Bone marrow (tissue), 2 donors: ENCODE measurements at places on chromosomes 4 and X.

- no peak for DNase-seq
Observed at GRCh38 chr4:129839687-129840086, 743.7 kb downstream of the C4orf33 start.

DNA sequence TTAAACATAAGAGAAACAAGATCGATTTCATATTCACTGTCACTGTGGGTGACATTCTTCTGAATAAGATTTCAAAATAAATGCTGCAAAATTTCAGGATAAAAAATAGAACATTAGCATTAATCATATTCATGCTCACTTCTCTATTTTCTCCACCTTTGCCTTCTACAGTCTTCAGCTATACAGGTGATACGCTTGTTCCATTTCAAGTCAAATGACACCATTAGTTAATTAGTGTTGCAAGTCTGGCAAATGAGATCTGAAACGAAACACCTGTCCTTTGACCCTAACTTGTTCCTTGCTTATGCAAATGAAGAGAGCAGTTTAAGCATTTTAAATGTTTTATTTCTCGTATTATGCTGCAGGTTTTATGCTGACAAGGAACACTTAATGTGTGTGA, 667.5 kb upstream of the MAGEB2 start:
- DNase-seq = no peak

DNA sequence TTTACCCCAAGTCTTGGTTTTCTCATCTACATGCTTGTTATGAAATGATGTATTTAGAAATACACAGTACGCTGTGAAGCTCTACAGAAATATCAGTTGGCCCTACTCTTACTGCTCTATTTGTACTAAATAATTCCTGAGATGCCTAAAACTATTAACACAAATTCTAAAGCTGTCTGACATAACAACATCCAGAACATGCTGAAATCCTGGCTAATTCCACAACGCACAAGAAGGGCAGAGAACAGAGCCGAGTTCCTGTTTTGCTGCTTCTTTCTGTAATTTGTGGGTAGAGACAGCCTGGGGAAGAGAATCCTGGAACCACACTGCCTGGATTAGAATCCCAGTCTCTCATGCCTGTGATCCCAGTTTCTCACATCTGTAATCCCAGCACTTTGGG, 59.0 kb downstream of the ZNF827 start:
- DNase-seq = no peak

DNA sequence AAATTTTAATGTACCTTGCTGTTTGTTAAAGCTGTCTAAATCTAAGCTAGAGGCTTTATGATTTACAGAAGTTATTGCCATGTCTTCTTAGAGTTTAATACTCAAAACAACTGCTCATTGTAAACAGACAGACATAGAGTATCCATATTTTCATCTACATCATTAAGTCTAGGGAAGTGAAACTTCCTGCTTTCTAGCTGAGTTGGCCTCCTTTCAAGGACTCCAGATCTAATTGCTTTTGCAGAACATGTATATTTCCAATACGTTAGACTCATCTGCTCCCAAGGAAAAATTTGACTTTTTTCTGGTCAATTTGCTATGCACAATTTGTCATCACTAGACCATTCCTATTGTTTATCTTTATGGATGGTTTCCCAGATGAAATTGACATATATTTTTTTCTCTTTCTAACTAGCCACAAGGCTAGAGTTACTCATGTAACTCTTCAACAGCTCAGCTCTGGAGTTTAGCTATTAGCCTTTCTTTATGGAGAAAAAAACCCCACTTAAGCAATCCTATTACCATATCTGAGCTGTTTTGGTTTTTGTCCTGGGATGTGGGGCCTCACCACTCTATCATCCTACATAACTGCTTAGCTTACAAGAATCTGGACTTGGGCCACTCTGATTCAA, 122.9 kb downstream of the PPA2 start:
- no peak for DNase-seq

- no peak for DNase-seq
Observed at GRCh38 chr4:72390409-72390808, 178.6 kb downstream of the ADAMTS3 start.

DNA sequence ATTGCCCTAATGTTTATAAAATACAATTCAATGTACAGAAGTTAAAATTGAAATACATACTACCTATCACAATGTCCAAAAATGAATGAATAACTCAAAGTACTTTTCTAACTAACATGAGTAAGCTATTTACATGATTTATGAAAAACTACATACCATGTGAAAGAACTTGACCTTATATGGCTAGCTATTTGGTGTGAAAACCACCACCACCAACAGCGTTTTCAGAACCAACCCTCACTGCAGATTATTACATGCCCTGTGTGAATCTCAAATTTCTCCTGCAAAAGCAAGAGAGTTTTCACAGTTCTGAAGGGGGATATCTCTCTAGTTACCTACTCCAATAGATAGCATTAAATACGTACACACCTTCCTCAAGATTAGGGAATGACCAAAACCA, 198.5 kb downstream of the SPATA18 start:
- DNase-seq = no peak

GRCh38 chr4:84837751-84838150, 128.7 kb downstream of the WDFY3 start:
- DNase-seq = no peak

DNA sequence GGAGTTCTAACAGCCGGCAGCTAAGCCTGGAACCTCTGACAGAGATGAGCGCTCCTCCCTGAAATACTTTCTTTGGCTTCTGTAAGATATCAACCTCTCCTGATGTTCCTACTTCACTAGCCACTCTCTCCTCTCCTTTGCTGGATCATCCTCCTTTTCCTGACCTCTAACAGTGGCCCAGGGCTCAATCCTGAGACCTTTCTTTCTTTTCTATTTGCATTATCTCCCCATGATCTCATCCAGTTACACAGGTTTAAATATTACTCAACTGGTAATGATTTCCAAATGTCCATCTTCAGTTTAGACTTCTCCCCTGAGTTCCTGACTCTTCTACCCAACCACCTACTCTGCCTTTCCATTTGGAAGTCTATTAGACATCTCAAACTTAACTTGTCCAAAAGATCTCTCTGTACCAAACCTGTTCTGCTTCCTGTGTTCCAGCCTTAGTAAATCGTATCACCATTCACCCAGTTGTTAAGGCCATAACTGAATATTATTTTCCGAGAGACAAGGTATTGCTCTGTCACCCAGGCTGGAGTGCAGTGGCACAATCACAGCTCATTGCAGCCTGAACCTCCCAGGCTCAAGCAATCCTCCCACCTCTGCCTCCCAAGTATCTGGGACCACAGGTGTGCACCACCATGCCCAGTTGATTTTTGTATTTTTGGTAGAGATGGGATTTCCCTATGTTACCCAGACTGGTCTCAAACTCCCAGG, 41.1 kb downstream of the RFC1 start:
- DNase-seq = no peak

- no peak for DNase-seq
Observed at GRCh38 chr4:13966231-13967195, 339.0 kb upstream of the BOD1L1 start.

DNA sequence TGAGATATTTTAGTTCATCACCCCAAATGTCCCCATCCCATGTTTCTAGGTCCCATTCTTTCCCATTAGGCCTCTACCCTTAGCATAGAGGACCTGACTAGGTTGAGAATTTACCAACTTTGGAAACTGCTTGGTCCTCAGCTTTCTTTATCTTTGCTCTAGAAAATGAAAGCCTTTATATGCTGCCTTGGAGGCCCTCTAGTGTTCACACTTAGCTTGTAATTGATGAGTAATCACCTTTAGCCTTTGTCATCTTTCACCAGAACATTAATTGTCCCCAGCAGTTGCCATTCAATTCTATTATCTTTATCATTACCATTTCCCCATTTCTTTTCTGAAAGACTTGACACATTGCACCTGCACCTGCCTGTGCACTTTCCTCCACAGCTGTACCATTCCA, 589.2 kb upstream of the NR3C2 start:
- no peak for DNase-seq

DNA sequence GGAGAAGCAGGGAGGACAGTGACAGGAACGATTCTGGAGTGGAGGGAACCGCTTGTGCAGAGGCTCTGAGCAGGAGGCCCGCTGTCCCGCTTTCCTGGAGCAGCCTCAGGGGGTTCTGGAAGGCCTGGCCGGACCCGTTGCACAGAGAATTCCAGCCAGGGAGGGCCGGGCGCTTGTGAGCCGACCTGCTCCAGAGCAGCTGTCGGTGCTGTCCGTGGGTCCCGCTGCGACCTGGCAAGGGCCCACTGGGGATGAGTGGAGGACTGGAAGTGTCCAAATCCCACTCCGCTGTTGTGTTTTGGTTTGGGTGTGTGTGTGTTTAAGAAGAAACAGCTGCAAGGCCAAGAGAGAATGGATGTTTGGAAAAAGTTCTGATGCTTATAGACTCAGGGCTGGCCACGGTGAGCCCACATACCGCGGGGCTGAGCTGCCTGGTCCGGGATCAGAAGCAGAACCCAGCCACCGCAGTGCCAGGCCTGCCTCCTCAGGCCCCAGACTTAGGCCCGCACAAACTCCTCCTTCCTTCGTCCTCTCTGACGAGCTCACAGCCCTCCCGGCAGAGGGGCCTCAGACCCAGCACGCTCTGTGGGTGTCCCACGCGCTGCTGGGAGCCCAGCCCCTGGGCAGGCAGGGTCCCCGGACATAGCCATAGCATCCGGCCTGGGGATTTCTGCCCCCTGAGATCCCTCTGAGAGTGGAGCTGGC, 73.9 kb downstream of the HTRA3 start:
- DNase-seq = no peak

- DNase-seq = no peak
Observed at GRCh38 chr4:76205476-76205875, 8.1 kb downstream of the SCARB2 start.

DNA sequence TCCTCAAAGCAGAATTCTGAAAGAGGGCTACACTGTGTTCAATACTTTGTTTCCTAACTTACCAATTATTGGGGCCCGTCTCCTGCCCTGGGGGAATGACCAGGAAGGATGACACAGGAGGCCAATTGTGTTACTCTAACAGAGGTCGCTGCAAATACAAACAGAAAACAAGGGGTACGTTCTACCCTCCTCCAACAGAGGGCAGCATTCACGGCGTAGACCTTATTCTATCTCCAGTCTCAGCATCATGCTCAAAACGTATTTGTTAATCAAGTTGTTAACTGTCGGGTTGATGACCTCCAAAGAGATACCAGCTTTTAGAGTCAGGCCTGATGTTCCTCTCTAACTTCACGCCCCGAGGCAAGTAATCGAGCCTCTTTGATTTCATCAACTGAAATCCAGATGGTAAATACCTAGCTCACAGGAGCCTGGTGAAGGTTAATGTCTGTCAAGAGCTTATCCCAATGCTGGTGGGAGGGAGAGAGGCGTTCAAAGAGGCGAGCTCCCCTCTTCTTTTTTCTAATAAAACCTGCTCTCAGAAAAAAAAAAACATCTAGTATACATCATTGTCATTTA, 181.0 kb upstream of the KCNIP4 start:
- DNase-seq = peak; percentile 4

GRCh38 chr4:3480528-3481112, 17.5 kb downstream of the DOK7 start:
- DNase-seq = peak; percentile 54

DNA sequence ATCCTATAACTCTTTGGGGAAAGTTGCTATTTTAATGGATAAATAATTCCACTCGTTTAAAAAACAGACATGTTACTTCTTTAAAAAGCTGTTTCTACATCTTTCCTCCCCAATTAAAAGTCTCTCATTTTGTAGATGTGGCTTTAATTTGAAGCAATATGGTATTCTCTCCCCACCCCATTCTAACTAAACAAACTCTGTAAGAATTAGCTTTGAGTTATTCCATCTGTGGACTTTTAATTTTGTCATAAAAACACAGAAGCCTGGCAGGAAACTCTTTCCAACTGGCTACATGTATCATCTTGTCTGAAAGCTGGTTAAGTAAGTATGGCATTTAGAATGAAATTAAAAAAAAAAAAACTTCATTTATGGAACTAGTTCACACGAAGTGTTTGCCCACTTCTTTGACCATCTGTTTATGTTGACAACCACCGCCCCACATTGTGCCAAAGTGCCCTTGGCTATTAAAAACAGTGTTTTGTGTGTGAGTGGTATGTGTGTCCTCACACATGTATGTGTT, 140.3 kb downstream of the NAA11 start:
- no peak for DNase-seq

- no peak for DNase-seq
Observed at GRCh38 chr4:33272722-33273121, 2552.6 kb downstream of the PCDH7 start.
